ENCODE measurements at places on chromosomes 1 and 21. TPM values are rescaled to one million over a fixed set of nuclear protein-coding genes. Genes with fewer than 3 reads are reported as not detected.

DNA sequence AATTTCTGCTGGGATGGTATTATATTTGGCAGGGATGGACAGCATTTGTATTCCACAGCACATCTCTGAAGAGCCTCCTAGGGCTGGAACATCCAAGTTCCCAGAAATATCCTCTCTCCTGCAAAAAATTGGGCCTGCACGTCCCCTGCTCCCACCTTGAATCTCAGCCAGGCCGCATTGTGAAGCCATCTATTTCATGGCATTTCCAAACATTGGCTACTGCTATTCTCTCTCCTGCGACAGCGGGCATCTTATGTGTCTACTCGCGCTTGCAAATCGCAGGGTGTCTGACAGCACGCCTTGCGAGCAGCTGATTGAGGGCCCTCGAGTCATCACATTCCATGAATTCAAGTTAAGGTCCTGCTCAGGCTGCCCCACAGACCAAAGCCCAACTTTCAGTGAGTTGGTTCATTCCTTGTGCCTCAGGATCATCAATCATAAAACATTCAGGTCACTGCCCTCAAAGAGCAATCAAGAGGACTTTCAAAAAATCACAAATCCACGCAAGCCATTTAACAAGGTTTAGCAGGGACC is 15.8 kb downstream of the RGS8 start:
- H3K4me1 ChIP-seq, result peaks cover 21% of the 10 kb centered on the region
- no peak overlapping the region for H3K27ac ChIP-seq
- H3K36me3 ChIP-seq, result no peaks in the 10 kb centered on the region
- H3K27me3 ChIP-seq, result peaks cover 36% of the 10 kb centered on the region
- no peak overlapping the region for H3K4me3 ChIP-seq

Gene CD244
- total RNA-seq, result not detected

Gene OR10J1
- total RNA-seq, result not detected

Gene AMPD1
- not detected for total RNA-seq

Gene HAO2
- not detected for total RNA-seq

- H3K27me3 ChIP-seq, result no peaks in the 10 kb centered on the region
- no peak for DNase-seq
- H3K4me1 ChIP-seq, result peaks cover 20% of the 10 kb centered on the region
- H3K4me3 ChIP-seq, result no peak overlapping the region
These were observed 38.2 kb upstream of the PSMG1 start for GRCh38 chr21:39221282-39221996.

DNA sequence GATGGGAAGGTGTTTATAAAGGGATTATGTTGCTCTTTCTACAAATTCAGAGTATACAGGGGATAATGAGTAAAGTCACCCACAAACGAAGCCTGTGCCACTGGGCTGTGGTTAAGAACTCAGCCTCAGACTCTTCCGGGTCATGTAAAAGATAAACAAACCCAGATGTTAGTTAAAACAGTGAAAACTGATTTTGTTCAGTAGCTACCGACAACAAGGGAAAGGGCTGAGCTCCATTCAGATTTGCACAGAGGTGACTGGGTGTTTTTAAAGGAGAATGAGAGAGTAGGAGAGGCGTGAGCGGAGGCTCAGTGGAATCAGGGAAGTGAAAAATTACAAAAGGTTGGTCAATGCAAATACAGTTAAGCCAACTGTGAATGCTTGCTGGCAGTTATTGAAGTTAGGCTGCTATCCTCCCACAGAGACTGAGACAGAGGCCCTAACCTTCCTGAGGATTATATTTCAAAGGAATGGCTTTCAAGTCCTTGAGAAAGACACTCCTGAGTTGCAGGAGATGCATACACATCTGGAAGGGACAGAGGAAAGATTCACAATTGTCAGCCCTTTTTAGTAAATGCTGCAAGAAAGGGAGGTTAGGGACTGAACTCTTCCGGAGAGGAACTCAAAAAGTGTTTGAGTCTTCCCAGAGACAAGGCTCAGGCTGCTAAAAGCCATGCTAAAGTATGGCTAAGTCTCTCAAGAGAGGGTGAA is 29.9 kb upstream of the SAMD13 start:
- peak overlapping the region; percentile 93 for H3K27ac ChIP-seq
- H3K4me3 ChIP-seq, result peak overlapping the region; percentile 12
- peaks cover 43% of the 10 kb centered on the region for H3K4me1 ChIP-seq
- no peak for DNase-seq
- H3K36me3 ChIP-seq, result peaks cover 29% of the 10 kb centered on the region
- no peaks in the 10 kb centered on the region for H3K27me3 ChIP-seq

Gene PDC
- not detected for total RNA-seq

GRCh38 chr1:207825719-207826556 is 74.1 kb downstream of the CD46 start:
- DNase-seq, result no peak
- H3K36me3 ChIP-seq, result peaks cover 2% of the 10 kb centered on the region
- H3K27ac ChIP-seq, result peak overlapping the region; percentile 94

GRCh38 chr1:97902067-97902466 is 18.8 kb downstream of the DPYD start:
- no peak for DNase-seq
- no peaks in the 10 kb centered on the region for H3K27me3 ChIP-seq
- H3K4me3 ChIP-seq, result no peak overlapping the region
- H3K4me1 ChIP-seq, result peaks cover 1% of the 10 kb centered on the region
- no peak overlapping the region for H3K27ac ChIP-seq

All from progenitor cell of endocrine pancreas (in vitro differentiated cells).